Smooth muscle cell of trachea (primary cell): ENCODE measurements at places on chromosomes 7 and 10. TPM values are rescaled to one million over a fixed set of nuclear protein-coding genes. Genes with fewer than 3 reads are reported as not detected.

TFR2 gene
- total RNA-seq, result 0.33 TPM in 1 of 2 replicates, not detected in the other

ENTPD1 gene
- 0.50 and 1.6 TPM in 2 replicates for total RNA-seq

CRPPA gene
- 1.2 and 2.0 TPM in 2 replicates for total RNA-seq

CNPY1 gene
- not detected in 2 replicates for total RNA-seq

LUC7L2 gene
- total RNA-seq, result 58.0 and 78.9 TPM in 2 replicates

SNCG gene
- 8.8 and 11.8 TPM in 2 replicates for total RNA-seq

RADIL gene
- 1.2 and 1.3 TPM in 2 replicates for total RNA-seq

DRGX gene
- total RNA-seq, result not detected in 2 replicates

GRM8 gene
- total RNA-seq, result not detected in 2 replicates

PPP1R17 gene
- total RNA-seq, result not detected in 2 replicates

ATXN7L1 gene
- 11.3 and 11.9 TPM in 2 replicates for total RNA-seq

DDX50 gene
- total RNA-seq, result 64.8 and 65.2 TPM in 2 replicates

C10orf143 gene
- 0.87 and 1.2 TPM in 2 replicates for total RNA-seq

PDE6C gene
- total RNA-seq, result not detected in 2 replicates

LIPA gene
- 63.7 and 84.8 TPM in 2 replicates for total RNA-seq

RAMP3 gene
- 0.58 and 1.8 TPM in 2 replicates for total RNA-seq

RBP4 gene
- 0.33 and 0.44 TPM in 2 replicates for total RNA-seq

HGF gene
- total RNA-seq, result 80.7 and 218 TPM in 2 replicates

BTBD16 gene
- 0.15 TPM in 1 of 2 replicates, not detected in the other for total RNA-seq

OR2A5 gene
- total RNA-seq, result not detected in 2 replicates

ACTR3C gene
- under 0.01 and 3.0 TPM in 2 replicates for total RNA-seq

ABCA13 gene
- 2.5 and 5.1 TPM in 2 replicates for total RNA-seq

MLXIPL gene
- total RNA-seq, result 0.66 TPM in 1 of 2 replicates, not detected in the other

FRMPD2 gene
- not detected in 2 replicates for total RNA-seq

OR6B1 gene
- not detected in 2 replicates for total RNA-seq

SLC13A1 gene
- not detected in 2 replicates for total RNA-seq

TMEM196 gene
- total RNA-seq, result not detected in 2 replicates

CHN2 gene
- total RNA-seq, result 0.17 and 0.29 TPM in 2 replicates

ANKRD7 gene
- total RNA-seq, result 1.7 and 3.8 TPM in 2 replicates

HSPA12A gene
- total RNA-seq, result 9.0 and 11.4 TPM in 2 replicates

RTKN2 gene
- total RNA-seq, result 0.33 and 1.3 TPM in 2 replicates

RHOBTB1 gene
- 15.3 and 16.0 TPM in 2 replicates for total RNA-seq

TWNK gene
- total RNA-seq, result 2.9 and 3.6 TPM in 2 replicates

TRPV6 gene
- not detected in 2 replicates for total RNA-seq
